ENCODE measurements at places on chromosomes 3 and 15.
A peak's percentile ranks its signal among the peaks of the same experiment; 100 is the strongest.

GRCh38 chr15:88735212-88735611 lies 68.0 kb upstream of the ACAN start:
- no peak for DNase-seq

GRCh38 chr15:89371228-89372044 lies 36.8 kb upstream of the POLG start:
- no peak for DNase-seq

- no peak for DNase-seq
Observed at GRCh38 chr3:140651287-140651686, 26.6 kb upstream of the TRIM42 start.

- no peak for DNase-seq
Observed at GRCh38 chr15:67259806-67260205, 5.2 kb downstream of the IQCH start.

- peak; percentile 20 for DNase-seq
Observed at GRCh38 chr3:53709860-53710674, 136.2 kb downstream of the CHDH start.

DNA sequence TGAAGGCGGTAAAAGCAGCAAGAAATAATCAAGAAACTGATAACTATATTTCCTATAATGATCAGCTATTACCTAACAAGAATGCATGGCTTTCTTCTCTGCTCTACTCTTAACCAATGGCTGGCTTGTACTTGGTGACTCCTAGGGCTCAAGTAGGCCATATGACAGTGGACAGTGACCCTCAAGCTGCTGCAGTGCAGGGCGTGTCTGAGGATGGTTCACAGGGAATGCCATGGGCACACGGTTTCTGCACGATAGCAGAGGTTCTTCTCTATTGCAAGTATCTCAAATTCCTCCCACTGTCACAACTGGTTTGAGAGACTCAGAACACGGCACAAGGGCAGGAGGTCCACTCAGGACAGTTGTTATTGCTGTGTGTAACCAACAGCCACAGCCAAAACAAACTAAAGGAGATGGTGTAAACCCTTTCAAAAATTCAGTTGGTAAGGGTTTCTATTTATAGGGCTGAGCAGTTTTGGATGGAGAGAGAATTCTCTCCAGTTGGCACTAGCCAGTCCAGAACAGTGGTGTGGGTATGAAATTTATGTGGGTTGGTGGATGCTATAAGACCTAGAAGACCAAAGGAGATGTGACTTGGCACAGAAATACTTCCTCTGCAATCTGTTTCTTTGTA lies 103.2 kb upstream of the ST8SIA2 start:
- DNase-seq, result no peak

- DNase-seq, result no peak
Observed at GRCh38 chr3:8446845-8447244, 54.8 kb upstream of the LMCD1 start.

- no peak for DNase-seq
Observed at GRCh38 chr3:9244495-9245183, 4.8 kb downstream of the SRGAP3 start.

DNA sequence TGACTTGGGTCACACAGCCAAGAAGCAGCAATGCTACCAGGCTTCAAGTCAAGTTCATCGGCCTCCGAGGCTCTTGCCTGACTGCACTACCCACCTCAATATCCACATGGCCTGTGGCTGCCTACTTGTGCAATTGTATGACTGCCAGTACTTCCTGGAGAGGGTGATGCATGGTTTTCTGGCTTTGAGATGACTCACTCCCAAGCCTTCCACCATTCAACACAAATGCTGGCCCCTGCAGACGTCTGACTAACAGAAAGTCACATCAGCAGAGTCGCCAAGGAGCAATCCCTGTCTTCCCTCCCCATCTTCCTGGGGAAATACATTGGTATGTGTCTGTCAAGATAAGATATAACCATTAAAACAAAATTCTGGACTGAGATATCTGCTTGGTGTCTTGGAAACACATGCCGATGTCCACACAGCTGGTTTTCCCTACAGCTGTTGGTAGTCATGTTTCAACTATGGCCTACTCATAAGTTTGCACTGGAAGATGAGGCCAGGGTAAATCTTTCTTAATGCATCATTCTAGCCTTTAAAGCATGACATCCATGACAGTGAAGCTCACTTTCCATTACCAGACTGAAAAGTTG lies 79.6 kb upstream of the SPATA12 start:
- DNase-seq, result peak; percentile 5

DNA sequence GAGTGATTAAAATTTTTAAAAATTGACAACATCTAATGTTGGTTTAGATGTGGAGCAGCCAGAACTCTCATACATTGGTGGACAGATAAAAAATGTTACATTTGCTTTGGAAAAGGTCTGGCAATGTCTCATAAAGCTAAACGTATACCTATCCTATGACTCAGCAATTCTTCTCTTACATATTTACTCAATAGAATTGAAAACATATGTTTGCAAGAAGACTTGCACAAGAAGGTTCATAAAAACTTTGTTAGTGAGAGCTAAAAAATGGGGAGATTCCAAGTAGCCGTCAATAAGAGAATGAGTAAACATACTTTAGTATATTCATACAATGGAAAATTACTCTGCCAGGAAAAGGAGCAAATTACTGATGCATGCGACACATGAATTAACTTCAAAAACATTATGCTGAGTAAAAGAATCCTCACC lies 30.0 kb downstream of the MASP1 start:
- DNase-seq, result no peak

DNA sequence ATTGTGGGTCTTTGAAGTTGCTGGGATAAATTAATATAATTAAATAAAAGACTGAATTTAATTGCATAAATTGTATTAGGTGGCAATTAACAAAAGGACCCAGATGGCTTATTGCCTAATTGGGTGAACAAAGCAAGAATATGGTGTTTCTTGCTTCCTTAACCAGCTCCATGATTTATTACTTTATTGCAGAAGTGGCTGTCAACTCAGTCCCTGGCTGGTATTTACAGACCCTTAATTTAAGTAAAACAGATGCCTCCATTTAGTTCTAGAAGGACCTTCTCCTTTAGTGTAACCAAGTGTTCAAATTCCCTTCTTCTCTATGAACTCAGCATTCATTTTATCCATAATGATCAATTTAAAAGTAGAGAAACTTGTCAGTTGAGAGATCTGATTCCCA lies 35.1 kb downstream of the DPH3 start:
- no peak for DNase-seq

DNA sequence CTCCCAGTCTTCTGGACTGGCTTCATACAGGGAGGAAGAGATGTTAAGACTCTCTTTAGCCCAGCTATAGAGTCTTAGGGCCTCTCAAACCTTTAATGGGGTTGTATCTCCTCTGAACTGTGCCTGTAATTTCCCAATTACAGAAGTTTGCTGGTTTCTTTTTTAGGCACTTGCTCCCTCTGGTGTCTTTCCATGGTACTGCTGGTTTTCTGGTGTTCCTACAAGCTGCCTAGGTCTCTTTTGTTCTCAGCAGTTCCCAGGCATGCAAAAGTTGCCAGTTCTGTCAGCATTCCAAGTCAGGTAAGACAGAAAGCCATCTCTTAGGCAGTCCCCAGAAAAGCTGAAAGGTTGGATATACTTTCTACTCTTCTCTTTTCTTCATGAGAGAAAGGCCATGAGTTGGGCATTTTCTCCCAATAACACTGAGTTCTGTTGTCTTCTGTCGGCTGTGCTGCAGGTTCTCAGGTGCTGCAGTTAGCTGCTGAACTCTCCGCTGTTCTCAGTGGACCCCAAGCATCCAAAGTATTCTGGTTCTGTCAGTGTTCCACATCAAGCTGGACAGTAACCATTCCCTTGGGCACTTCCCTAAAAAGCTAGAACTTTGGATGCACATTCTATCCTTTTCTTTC lies 54.4 kb upstream of the EHHADH start:
- no peak for DNase-seq

DNA sequence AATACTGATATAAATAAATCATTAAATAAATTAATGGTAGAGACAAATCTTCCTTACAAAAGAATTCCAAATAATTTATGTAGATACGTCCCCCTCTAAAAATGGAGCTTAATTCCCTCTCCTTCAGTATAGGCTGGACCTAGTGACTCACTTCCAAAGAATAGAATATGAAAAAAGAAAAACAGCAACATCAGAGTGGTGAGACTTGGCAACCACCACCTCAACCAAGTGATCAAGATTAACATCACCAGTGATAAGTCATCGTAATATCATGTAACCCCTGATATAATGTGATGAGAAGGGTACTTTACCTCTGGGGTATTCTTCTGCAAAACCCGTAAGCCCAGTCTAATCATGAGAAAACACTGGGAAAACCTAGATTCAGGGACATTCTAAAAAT lies 13.4 kb downstream of the GOLGB1 start:
- no peak for DNase-seq

DNA sequence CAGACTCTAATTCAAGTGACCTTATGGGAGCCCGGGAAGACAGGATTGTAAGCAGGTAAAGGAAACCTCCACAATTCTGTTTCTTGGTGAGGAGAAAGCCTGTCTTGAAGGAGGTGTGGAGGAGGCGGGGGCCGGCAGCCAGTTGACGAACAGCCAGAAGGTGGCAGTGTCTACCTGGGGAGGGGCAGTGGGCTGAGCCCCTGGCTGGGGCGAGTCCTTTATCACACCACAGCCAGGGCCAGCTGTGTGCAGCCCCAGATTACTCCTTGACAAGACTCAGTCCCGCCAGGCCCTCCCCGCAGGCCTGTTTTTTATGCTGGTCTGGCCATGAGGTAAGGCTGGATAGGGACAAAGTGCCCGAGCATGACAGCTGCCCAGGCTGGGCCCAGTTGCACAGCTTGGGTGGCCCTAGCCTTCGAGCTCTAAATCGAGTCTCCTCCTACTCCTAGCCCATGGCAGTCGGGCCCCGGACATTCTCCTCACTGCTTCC lies 40.9 kb upstream of the IDH2 start:
- peak; percentile 33 for DNase-seq

GRCh38 chr3:190092250-190092649 lies 28.4 kb downstream of the P3H2 start:
- no peak for DNase-seq

GRCh38 chr3:7193269-7193668 lies 332.4 kb downstream of the GRM7 start:
- no peak for DNase-seq

All from activated T-helper 1 cell treated with Interleukin-2 at 50 U/mL for 16 hours (primary cell).